AG09319 (cell line): ENCODE measurements at places on chromosomes 7 and 10.

DNA sequence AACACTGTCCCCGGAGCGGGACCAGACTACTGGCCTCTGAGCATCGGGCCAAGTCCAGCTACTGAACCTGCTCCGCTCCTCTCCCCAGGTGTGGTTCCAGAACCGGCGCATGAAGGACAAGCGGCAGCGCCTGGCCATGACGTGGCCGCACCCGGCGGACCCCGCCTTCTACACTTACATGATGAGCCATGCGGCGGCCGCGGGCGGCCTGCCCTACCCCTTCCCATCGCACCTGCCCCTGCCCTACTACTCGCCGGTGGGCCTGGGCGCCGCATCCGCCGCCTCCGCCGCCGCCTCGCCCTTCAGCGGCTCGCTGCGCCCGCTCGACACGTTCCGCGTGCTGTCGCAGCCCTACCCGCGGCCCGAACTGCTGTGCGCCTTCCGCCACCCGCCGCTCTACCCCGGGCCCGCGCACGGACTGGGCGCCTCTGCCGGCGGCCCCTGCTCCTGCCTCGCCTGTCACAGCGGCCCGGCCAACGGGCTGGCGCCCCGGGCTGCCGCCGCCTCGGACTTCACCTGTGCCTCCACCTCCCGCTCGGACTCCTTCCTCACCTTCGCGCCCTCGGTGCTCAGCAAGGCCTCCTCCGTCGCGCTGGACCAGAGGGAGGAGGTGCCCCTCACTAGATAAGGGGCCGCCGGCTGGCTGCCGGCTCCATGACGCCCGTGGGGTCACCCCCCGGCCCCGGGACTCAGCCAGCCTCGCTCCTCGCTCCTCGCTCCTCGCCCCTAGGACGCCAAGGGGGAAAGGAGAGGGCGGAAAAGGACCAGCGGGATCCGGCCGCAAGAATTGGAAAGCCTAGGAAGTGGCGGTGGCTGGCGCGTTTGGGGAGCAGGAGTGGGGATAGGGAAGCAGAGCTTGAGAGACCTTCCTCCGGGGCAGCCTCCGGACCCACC lies 3.4 kb downstream of the EVX1 start:
- no peak for DNase-seq

GRCh38 chr7:34016876-34017275 lies 111.5 kb downstream of the BMPER start:
- no peak for DNase-seq

DNA sequence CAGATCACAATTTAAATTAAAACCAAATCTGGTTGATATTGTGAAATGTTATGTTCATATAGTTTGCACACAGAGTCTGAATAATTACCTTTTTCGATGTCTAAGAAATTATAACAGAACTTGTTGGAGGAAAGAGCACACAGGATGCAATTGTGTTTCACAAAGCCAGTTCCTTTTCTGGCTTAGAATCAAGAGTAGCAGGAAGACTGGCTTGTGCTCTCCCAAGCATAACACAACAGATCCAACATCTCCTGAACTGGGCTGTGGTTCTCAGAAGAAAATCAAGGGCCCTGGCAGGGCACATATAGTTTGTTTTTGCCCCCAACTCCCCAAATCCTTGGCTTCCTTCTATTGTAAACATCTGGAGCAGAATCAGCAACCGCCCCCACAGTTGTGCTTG lies 62.7 kb downstream of the LRRC4 start:
- no peak for DNase-seq

DNA sequence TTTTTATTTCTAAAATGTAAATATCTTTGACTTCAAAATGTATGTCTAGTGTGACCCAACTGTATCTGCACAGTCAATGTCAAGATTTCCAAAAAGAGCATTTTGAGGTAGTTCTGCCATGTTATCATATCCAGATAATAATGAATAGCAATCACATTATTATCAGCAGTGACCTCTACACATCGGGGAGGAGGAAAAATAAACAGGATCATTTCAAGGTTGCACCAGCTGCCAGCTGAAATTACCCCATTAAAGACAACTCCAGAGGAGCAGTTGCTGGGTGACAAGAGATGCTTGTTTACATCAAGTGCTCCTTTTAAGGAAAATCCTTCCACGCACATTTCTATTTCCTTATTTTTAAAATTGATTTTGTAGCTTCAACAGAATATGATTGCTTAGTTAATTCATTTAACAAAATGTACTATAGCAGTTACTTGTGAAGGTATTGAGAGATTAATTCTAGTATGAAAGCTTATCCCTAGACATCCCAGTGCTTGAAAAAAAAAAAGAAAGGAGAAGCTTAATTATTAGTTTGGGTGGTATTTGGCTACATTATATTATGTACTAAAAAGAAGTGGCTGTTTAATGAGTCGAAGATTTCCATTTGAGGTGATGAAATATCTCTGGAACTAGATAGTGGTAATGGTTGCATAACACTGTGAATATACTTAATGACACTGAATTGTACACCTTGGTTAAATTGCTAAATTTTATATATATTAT lies 19.3 kb upstream of the SLC35G1 start:
- DNase-seq: no peak

GRCh38 chr10:125063256-125063925 lies 97.0 kb downstream of the CTBP2 start:
- DNase-seq: no peak

GRCh38 chr7:99992330-99993038 lies 16.7 kb upstream of the AZGP1 start:
- no peak for DNase-seq

DNA sequence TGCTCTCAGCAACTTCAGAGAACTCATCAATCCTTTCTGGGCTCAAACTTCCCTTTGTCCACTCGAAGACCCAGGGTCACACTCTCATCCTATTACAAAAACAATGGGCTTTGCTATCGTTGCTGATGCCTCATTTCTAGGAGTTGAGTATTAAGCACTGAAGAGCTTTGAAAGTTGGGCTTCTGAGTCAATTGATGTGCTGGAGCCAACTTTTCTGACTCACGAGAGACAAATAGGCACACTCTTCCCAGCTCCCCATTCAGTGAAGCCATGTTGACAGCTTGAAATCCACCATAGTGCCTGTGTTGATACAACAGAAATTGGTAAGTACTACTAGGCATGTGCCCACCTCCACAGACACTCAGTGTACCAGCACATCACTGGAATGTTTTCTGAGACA lies 97.5 kb upstream of the PRSS58 start:
- no peak for DNase-seq

GRCh38 chr7:117645481-117646165 lies 165.8 kb downstream of the CFTR start:
- DNase-seq: peak; percentile 43

DNA sequence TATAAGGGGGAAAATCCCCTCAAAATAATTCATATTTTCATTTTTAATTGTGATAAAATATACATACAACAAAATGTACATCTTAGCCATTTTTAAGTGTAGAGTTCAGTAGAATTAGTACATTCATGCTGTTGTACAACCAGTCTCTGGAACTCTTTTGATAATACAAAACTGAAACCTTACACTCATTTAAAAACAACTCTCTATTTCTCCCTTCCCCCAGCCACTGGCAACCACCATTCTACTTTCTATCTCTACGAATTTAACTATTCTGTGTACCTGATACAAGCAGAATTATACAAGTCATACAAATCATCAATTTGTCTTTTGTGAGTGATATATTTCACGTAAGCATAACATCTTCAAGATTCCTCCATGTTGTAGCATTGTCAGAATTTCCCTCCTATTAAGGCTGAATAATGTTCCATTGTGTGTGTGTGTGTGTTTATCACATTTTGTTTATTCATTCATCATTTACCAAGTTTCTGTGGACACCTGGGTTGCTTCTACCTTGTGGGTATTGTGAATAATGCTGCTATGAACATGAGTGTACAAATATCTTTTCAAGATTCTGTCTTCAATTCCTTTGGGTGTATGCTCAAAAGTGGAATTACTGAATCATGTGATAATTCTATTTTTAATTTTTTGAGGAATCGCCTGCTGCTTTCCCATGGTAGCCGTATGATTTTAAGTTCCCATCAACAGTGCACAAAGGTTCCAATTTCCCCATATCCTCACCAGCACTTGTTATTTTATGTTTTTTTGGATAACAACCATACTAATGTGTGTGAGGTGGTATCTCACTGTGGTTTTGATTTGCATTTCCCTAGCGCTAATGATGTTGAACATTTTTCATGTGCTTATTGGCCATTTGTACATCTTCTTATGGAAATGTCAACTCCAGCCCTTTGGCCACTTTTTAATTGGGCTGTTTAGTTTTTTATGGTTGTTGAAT lies 4.7 kb upstream of the EBLN1 start:
- DNase-seq: no peak

DNA sequence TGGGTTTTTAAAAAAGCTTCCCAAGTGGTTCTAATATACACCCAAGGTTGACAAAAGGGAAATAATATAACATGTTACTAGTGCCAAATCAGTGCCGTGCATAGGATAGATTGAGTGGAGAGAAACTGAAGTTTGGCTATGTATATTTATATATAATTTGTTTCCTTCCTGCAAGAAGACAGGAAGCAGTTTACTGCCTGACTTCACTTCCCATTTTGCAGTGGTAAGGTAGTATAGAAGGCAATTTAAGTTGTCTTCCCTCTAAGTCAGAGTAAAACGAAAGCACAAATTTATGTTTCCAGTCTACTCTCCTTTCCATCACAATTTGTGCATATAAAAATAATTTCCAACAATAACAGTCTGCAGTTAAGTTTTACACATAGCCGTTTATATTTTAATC lies 3.4 kb upstream of the HYCC1 start:
- DNase-seq: no peak

DNA sequence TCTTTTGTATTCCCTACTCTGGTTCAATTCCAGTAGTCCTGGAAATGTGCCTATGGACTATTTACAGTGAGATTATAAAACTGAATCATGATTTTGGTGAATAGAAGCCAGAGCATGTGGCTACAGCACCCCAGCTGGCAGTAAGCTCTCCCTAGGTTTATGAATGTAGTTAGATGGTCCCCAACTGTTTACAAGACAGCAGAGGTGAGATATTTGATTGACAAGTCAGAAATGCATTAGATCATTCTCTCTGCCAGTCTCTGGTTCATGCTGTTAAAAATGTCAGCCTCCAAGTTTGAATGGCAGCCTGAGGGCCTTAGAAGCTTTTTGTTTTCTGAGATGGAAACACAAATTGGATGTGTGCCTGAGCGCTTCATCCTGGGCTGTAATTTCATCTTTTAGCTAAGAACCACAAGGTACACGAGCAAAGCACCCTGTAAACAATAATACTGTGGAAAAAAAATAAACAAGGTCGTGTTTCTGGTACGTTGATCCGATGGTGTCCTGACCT lies 85.0 kb downstream of the BTRC start:
- DNase-seq: no peak

DNA sequence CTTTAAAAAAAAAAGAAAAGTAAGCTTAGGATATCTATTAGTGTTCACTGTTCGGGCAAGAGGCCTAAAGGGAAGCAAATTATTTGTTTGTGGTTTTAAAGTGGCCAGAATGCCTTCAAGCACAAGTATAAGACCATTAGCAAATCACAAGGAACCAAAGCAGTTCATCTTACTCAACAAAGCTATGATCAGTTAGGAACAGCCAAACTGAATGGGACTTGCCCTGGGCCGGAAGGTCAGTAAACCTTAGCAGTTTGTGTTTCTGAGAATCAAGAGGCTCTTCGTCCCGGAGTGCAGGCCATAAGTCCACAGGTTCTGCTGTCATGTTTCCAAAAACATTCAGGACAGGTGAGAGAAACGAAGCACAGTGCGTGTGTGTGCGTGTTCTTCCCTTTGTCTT lies 4.5 kb downstream of the FBXW4 start:
- no peak for DNase-seq

- no peak for DNase-seq
Measured at GRCh38 chr7:80934321-80934720, 15.5 kb upstream of the SEMA3C start.

- no peak for DNase-seq
Measured at GRCh38 chr7:12995912-12996469, 308.6 kb downstream of the ARL4A start.

DNA sequence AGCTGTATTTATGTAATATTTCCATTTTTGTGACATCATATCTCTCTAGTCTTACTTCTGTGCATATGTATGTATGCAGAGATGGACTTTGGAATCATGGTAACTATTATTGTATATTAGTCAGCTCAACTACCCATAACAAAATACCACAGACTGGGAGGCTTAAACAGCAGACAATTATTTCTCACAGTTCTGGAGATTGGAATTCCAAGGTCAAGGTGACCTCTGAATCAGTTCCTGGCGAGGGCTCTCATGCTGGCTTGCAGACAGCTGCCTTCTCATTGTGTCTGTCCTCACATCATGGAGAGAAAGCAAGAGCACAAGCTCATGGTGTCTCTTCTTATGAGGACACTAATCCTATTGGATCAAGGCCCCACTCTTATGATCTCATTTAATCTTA lies 79.1 kb downstream of the RAMP3 start:
- DNase-seq: no peak

DNA sequence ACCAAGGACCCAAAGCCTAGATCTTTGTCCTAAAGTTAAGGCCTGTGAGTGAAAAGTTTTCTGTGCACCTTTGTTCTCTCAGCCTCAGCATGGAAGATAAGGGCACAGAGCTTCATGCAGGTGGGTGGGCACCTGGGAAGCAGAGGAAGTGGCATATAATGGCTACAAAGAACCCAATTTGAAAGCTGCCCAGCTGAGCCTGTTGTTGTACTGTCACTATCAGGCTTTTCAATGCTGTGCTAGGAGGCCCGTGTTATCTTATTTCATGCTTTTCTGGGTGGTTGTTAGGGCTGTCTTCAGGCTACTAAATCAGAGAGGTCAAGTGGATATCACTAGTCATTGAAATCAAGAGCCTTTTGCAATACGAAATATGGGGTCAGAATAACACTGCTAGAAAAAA lies 443.8 kb downstream of the SORCS1 start:
- no peak for DNase-seq

DNA sequence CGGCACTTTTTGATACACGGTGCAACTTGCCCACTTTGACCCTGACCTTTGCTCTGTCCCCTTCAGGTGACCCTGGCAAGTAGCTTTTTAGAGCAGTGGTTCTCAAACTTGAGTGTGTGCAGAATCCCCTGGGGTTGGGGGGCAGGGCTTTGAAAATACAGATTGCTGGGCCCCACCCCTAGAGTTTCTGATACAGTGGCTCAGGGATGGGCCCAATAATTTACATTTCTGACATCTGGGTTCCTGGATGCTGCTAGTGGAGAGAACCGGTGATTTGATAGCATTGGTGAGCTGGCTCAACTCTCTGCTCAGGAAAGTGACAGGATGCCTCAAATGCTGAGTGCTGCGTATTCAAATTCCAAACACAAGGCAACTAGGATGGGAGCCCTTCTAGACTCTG lies 537.8 kb upstream of the GALNT17 start:
- no peak for DNase-seq

DNA sequence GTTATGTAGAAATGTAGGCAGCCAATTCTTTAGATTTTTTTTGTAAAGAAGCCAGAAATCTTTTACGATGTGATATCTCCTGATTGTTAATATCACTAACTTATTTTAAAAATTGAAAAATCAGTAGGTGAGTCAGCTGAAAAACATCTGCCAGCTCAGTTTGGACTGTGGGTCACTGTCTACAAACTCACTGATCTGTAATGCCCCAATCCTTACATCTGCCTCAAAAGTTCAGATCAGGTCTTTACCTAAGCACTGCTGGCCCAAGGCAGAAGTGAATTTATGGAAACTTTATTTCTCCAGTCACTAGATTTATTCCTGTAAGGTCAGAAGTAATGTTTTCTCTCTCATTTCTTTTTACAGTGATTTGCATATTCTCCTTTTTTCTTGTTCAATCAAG lies 31.0 kb upstream of the FAM13C start:
- DNase-seq: no peak

GRCh38 chr7:55400191-55400590 lies 35.1 kb downstream of the LANCL2 start:
- DNase-seq: no peak
